ENCODE measurements at places on chromosomes 1 and 21.

DNA sequence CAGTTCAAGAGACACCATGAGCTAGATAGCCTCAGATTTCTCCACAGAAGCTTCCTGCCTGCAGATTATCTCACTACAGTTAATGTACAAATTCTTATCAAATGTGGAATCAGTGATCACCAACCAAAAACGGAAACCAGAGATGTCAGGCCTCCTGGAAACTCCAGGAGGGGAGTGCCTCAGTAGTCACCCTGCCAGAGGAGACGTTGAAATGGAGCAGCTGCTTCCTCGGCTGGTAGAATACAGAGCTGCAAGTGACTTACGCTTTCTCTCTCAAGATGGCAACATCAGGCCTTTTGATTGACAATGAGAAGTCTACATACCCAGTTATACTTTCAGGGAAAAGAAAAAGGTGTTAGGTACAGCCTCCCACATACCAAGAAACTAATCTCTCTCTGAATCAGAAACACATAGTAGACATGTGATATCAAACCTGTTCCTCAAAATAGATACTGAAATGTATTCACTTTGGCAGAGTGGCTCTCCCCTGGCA lies 52.2 kb downstream of the ACP6 start:
- no peak for DNase-seq

GRCh38 chr1:166915941-166916340 lies 39.9 kb upstream of the TADA1 start:
- no peak for DNase-seq

GRCh38 chr1:107152395-107152794 lies 11.6 kb downstream of the NTNG1 start:
- no peak for DNase-seq

DNA sequence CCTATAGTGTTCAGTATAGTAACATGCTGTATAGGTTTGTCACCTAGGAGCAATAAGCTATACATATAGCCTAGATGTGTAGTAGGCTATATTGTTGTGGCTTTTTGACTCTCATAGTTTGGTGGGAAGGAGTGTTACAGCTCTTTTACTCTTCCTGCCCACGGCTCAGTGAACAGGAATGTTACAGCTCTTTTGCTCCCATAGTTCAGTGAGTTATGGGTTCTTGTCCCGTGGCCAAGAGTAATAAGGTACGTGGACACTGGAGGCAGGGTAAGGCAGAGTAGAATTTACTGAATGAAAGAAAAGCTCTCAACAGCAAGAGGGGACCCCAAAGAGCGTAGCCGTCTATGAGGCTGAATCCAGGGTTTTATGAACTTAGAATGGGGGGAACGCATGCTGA lies 734.3 kb downstream of the ADGRL2 start:
- DNase-seq = no peak

DNA sequence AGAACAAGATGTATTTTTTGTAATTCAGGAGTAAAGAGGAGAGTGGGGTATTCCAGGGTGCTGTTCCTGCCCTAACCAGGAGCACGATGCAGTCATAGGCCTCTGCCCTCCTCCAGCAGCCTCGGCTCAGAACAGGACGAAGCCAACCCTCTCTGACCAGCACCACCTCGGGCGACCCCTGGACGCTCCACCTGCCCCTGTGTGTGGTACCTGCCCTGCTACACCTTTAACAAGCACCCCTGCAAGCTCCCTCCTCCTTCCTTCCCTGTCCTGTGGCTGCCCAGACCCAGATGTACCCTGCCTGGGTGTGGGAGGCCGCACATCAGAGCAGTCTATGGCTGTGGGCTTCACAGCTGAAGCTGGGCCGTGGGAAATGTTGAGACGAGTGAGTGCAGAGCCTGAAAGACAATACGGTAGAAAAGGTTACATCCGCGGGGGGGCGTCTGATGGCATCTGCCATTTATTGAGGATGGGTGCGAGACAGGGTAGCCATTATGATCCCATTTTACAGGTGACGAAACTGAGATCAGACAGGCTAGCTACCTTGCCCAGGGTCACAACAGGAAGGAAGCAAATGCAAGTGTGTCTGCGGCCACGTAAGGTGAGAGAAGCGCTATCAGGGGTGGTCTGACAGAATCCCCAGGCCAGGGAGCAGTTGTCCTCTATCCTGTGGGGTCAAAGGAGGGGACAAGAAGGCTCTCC lies 4.6 kb downstream of the ERG start:
- DNase-seq = no peak

Measured in activated gamma-delta T cell treated with anti-CD3 and anti-CD28 coated beads, Interleukin-2, amount 50 U/mL, for 16 hours (primary cell).